ENCODE measurements at places on chromosomes 7 and 10. TPM values are rescaled to one million over a fixed set of nuclear protein-coding genes. Genes with fewer than 3 reads are reported as not detected.

Gene TAS2R40
- total RNA-seq: not detected

GRCh38 chr7:43492896-43493295, 90.0 kb upstream of the STK17A start:
- DNase-seq: no peak

DNA sequence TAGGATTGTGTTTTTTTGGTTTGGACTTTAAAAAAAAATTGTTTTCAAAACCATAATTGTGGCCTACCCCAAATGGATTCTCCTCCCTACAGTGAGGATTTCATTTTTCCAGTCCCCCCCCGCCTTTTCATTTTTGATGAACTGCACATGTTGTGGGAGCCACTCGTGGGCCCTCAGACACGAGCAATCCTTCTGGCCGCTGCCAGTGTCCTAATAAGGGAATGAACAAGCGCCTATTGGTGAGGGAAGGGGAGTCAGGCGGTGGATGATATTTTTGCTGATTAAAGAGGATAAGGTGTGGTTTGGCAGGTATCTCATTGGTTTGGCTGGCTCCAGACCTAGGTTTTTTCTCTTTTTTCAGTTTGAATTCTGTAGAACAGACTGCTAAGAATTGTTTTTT, 78.7 kb upstream of the AGBL3 start:
- DNase-seq: no peak

GRCh38 chr10:99920486-99920885, 89.3 kb downstream of the DNMBP start:
- no peak for DNase-seq

Gene LMOD2
- total RNA-seq: not detected

Gene DRGX
- total RNA-seq: not detected

- no peak for DNase-seq
Measured at GRCh38 chr10:130957423-130957822, 354.1 kb downstream of the TCERG1L start.

DNA sequence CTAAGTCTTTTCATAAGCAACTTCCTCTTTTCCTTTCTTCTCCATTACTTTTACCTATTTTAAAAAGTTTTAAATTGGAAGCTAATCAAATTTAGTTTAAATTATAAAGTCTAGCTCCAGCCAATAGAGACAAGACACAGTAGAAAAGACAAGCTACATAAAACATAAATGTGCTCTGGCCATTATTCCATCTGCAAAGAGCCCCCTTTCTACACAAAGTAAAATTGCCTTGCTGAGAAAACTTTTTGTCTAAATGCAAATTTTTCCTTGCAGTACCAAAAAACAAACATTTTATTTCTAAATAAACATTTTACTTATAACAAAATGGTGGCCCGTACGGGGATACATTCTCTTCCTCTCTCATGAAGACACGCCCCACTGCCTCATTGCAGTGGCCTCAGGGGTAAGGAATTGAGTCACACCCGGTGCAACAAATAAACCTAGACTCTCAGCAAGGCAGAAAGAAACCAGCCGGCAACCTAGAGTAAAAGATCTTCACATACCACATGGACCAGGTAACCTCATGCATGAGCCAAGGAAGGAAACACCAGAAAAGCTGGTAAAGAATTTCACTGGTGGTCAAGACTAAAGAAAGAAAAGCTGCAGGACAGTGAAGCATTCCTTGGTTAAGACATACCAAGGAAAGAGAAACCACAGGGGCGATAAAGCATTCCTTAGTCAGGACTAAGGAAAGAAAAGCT, 71.6 kb upstream of the ZNF746 start:
- DNase-seq: no peak

Gene UCMA
- not detected for total RNA-seq

DNA sequence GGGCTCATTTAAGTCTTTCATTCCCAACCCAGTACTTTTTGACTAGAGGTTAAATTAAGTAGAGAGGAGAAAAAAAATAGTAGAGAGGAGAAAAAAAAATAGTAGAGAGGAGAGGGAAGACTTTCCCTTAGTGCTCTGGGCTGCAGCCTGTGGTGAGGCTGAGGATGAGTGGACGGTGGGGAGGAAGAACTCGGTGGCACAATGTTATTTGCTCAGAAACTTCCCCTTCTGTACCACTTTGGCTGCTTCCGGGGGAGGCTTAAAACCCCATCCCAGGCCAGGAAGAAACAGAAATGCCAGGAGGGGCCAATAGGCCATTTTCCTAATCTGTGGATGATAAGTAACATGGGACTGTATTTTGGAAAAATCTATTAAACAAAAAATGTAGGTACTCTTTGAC, 14.6 kb upstream of the MLXIPL start:
- no peak for DNase-seq

Gene LIPN
- not detected for total RNA-seq

All from T-cell (primary cell).